ENCODE measurements at places on chromosomes 1 and 21. TPM values are rescaled to one million over a fixed set of nuclear protein-coding genes. Genes with fewer than 3 reads are reported as not detected.

DNAJC6 gene
- 123 TPM for total RNA-seq

VASH2 gene
- 37.6 TPM for total RNA-seq

SLC25A44 gene
- total RNA-seq = 10.6 TPM

COL8A2 gene
- 0.98 TPM for total RNA-seq

RGS13 gene
- not detected for total RNA-seq

CCDC30 gene
- total RNA-seq = 12.0 TPM

CR1 gene
- 0.25 TPM for total RNA-seq

NTMT2 gene
- 0.49 TPM for total RNA-seq

KCNK1 gene
- 3.0 TPM for total RNA-seq

NLRP3 gene
- 0.74 TPM for total RNA-seq

TPTE gene
- not detected for total RNA-seq

AADACL4 gene
- not detected for total RNA-seq

RGS16 gene
- total RNA-seq = 2.2 TPM

ZNF644 gene
- 172 TPM for total RNA-seq

All from temporal lobe (tissue), 4 donors.